ENCODE measurements at places on chromosomes 6 and 20.

DNA sequence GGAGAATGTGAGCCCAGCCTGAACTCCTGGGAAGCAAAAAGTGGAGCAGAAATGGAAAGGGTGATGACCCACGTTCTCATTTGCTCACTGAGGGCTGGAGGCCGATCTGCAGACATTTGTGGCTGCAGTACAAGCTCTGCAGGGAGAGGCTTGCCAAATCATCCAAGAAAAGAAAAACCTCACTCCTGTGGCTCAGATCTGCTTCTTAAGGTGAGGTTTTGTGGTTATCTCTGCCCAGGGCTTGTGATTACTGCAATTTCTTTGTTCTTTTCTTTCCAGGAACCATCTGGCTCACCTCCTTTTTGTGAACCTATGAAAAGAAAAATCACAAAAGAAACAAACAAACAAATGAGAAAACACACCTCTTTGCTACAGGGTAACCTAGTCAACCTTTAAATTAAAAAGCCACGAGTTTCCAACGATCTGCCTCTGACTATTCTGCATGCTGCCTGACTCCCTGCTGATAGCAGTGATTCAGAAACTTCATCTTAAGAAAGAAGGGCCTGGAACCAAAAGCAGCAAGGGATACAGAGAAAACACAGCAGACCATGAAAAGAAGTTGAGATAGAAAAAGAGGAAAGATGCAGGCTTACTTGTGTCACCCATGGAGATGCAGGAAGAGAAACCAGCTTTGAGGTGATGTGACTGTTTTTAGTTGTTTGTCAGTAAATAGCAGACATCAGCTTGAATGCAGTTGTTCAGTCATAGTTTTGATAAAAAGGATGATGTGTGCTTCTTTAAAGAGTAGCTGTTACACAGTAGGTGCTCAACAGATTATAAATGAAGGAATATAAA is 165.1 kb downstream of the LMBRD1 start:
- no peak for DNase-seq

DNA sequence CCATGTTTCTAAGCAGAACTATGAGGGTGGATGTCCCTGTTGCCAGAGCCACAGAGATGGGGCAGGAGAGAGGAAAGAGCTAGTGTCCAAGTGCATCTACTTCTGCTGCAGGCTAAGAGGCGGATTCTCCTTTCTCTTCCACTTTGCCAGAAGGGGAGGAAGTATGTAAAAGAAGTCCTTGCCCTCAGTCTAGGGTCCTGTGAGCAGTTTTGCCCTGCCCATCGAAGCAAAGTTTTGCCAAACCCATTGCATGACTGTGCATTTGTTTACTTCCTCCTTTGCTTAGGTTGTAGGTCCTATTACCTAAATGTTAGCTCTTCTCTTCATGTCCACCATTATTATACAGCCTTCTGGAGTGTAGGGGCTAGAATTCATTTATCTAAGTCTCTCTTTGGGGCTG is 106.2 kb upstream of the ARMC2 start:
- DNase-seq, result no peak

GRCh38 chr20:15248618-15249395 is 911.4 kb upstream of the FLRT3 start:
- DNase-seq, result peak; percentile 27

GRCh38 chr6:14455876-14456648 is 338.5 kb downstream of the CD83 start:
- DNase-seq, result no peak

- DNase-seq, result no peak
Observed at GRCh38 chr6:136550330-136551071, at the start of gene MAP7. Gene MAP7 (minus strand): TSS chr6:136550422. CDS start chr6:136550408, 14 bp downstream.

Data from GM12864 (cell line).